Stimulated activated CD4-positive, alpha-beta T cell treated with anti-CD3 and anti-CD28 coated beads, Interleukin-4, amount 100 ng/mL, for 1 hour (primary cell): ENCODE measurements at places on chromosomes 3 and 15.

DNA sequence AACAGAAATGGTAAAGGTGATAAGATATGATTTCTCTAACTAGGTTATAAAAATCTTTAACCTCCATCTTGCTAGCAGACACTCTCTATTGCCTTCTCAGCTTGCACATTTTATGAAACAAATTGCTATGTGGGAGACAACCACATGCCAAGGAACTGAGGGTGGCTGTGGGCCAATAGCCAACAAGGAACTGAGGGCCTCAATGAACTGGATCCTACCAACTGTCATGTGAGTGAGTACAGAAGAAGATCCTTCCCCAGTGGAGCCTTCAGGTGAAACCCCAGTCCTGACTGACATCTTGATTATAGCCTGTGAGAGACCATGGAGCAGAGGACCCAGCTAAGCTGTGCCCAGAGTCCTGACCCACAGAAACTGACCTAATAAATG is 129.2 kb upstream of the LRIG1 start:
- no peak for DNase-seq

GRCh38 chr15:32723171-32723948 is 5.6 kb downstream of the GREM1 start:
- no peak for DNase-seq

DNA sequence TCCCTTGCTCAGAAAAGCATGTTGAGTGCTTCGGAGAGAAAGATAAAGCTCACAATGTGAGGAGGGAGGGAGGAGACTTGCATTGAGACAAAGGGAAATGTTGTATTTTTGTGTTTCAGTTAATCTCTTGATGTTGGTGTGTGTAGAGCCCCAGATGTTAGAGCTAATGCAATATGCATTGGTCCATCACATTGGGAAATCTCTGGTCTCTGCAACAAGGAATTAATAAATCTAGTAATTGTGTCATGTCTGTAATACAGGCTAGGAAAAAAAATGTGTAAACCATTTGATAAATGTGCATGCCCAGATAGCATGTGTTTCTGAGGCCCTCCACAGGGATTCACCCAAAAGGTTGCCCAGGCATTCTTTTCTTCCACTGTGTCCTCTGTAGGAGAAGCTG is 230.4 kb upstream of the KCNH8 start:
- DNase-seq, result no peak

DNA sequence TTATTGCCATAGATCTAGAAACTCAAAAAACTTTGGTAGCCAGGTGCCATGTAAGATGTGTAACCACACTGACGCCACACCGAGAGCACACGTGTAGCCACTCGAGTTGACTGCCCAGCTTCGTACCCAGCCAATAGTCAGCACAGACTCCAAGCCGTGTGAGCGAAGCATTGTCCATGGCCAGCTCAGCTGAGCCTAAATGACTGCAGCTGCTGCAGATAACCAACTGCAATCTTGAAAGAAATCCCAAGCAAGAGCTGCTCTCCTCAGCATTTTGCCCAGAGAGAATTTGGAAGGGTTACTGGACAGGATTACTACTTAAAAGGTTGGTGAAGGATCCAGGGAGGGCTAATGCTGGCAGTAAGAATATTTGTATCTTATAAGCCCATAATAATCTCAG is 193.0 kb upstream of the THRB start:
- DNase-seq, result no peak

GRCh38 chr3:107861904-107862303 is 228.9 kb downstream of the CD47 start:
- DNase-seq, result no peak

- no peak for DNase-seq
Measured at GRCh38 chr3:134093956-134094355, 64.2 kb upstream of the SLCO2A1 start.

DNA sequence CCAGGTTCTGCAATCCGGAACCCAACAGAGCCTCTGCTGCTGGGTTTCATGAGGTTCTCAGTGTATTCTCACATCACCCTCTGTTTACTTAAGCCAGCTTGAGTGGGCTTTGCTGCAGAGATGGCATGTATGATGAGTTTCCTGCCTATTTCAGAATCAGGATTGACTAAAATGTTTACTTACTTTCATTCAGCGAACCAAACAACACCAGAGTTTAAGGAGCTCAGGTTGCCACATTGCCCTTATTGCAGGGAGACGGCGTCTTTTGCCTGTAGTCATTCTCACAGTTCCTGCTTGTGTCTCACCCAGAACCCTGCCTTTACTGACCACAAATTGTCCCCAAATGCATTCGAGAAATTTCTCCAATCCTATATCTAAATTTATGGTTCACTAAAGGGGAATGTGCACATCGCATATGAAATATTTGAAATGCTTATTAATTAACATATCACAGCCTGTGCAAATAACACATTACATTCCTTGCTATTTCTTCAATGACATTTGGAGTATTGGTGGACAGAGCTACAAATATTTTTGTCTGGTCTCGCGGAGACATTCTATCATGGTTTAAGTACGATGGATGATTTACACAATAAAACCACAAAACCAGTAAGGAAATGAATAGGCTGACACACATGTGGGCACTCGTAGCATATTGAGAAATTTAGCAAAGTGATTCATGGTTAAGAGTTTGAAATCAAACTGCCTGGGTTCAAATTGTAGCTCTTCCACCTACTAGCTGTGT is 377.2 kb upstream of the CFAP20DC start:
- DNase-seq, result no peak

GRCh38 chr3:139493826-139494385 is 17.6 kb upstream of the RBP2 start:
- no peak for DNase-seq

DNA sequence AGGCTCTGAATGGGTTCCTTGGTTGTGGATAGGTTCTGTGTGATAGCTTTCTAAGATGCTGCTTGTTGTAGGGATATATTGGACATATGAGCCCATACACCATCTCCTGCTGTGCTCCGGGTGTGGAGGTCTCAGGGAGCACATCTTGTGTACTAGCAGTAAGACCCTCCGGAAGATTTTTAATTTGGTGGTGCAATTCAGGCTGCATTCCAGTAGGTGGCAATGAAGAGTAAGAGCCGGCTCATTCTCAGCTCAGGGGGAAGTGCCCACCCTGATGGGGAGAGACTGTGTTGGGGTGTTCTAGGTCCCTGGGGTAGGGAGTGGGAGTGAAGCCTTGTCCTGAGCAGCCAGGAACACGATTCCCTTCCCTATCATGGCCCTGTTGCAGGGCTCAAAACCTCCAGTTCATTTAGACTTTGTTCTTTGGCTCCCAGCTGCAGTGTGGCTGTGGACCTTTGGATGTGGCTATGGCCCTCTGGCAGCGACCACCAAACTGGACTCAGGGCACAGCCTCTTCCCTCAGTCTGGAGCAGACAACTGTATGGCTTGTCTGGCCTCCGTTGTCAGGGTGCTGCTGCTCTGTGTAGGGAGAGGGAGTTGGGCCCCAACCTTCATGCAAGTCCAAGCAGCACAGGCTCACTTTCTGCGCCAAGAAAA is 104.7 kb downstream of the UNC13C start:
- DNase-seq, result no peak

GRCh38 chr3:176663837-176664831 is 533.1 kb downstream of the TBL1XR1 start:
- DNase-seq, result no peak

DNA sequence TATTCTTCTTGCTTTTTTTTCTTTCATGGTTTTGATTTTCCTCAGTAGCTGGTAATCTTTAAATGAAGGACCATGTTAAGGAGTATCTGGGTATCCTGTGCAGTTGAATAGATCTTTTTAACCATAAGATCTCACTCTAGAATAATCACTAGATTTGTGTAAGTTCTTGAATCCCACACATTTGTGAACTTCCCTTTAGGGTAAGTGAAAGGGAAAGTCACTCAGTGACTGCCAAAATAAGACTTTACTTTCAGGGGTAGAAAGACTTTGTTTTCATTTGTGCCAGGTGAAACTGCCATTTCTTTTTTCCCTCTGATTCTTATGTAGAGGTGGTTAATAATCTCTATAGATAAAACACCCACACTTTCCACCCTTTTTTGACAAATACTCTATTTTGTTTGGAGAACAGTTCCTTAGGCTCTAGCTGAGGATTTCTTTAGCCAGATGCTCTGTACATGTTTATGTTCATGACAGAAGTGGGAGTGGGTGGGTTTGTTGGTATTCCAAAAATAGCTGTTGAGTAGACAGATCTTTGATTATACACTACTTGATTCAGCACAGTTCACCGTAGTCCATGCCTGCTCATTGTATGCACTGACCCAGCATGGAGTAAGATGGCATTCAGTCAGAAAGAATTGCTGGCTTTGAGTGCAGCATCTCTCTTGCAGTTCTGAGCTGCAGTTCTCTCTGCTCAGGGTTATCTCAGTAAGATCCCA is 28.5 kb downstream of the LRRC49 start:
- no peak for DNase-seq

- DNase-seq, result no peak
Measured at GRCh38 chr3:114687151-114687550, 393.3 kb downstream of the TIGIT start.

GRCh38 chr3:14057701-14058100 is 67.0 kb downstream of the CHCHD4 start:
- DNase-seq, result no peak

DNA sequence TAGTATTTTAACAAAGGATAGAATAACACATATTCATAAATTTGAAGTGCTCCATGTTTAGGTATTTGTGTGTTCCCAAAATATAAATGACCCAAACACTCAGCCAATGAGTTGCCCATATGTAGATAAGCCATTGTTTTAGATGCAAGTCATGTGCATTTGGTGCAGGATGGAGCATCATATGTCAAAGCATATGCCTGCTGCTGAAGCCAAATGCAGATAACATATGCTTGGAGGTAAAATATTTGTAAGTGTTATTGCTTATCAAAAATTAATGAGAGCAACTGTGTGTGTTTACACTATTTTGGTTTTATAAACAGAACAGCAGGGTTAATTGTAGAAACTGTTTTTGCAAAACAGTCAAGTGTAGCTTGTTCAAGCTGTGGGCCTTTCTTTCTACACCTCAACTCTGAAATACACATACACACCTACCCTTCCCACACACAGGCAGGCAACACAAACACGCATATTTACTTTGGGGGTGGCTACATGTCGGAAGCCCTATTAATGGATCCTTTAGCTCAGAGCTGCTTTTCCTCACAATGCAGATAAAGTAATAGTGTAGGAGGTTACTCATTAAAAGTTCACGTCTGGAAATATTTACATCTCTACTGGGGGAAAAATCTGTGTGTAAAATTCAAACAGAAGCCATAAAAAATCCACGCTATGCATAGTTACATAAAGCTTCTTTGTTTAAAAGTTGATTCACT is 521.4 kb downstream of the ZNF385D start:
- DNase-seq, result no peak

DNA sequence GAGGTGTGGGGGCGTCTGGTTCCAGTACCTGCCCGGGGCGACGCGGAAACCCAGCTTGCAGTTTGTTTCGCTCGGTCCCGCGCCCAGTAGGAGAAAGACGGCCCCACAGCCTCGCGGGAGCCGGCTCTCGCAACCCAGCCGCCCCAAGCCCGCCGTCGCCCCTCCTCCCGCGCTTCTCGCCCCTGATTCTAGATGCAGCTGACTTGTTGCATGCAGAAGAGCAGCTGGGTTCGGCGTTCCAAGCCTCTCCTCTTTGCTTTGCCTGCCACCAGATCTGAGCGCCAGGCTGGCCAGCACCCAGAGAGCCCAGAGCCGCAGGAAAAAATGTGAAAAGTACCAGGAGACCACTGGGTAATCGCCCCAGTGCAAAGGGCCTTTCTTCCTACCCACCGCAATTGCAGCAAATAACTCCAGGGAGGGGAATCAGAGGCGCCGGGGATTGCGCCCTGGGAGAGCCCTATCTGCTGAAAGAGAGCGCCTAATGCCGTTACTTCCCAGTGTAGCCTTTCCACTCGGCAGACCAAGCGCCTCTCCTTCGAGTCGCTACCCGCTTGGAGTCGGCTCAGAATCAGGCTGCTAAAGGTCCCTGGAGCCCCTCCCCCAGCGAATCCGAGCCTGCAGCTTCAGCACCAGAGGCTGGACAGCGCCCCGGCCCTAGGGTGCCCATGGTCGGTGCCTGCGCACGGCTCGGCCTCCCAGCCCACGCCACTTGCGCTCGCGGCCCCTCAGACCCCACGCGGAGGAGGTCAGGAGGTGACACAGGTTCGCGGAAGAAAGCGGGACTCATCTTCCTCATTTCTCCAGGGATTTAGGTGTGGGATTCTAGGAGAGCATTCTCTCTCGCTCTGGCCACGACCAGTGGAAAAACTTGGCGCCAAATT is 15.7 kb upstream of the AEN start:
- peak; percentile 62 for DNase-seq

DNA sequence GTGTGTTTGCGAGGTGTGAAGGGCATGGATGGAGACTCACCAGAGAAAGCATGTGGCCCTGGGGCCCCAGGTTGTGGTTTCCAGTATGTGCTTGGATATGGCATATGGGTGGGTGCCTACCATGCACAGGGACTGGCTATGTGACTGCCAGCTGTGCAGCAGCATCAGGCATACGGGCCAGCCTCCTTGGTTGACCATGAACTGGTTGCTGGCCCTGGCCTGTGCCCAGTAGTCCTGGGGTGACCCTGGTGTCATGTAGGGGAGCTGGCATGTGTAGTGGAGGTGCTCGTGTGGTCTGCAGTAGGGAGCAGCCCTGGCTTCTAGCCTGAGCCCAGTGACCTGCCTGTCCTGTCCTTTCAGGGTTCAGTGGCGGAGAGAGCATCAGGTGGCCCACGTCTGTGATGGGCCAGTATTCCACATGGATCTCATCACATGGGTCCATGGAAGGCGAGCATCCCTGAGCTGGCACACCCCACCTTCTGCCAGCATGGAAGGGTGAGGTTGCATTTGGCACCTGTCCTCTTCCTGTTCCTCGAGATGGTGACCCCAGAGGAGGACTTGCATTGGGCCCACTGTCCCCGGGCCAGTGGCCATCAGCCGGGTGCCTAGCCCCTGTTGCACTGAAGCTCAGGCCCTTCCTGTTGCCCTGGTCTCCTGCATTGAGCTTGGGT is 228.9 kb downstream of the SNRPN start:
- no peak for DNase-seq

- no peak for DNase-seq
Measured at GRCh38 chr3:140568842-140569520, 108.9 kb upstream of the TRIM42 start.

DNA sequence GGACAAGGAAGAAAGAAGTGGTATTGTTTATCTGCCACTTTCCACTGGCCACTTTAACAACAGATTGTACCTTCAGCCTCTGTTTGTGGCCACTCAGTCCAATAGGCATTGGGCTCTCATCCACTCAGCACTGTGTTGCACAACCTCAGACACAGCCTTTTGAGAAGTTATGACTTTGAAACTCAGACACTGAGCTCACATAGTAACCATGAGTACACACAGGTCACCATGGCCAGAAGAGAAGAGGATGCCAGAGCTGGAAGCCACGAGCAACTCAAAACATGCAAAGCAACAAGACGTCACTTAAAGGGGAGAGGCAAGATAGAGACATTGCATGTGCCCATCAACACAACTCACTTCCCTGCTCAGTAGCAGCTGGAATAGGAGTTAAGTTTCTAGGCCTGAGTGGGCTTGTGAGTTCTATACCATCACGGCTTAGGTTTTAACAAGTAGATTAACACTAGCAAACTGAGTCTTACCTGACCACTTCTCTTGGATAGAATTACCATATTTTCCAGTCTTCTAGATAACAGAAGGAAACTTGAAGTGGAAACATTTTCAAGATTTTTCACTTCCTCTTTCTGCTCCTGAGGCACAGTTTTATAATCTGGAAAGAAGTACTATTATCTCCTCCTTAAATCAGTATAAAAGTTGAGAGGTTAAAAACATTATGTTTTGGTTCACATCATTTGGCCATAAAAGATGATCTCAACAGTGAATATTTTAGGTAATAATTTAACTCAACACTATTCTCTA is 103.5 kb downstream of the IMPG2 start:
- no peak for DNase-seq

- no peak for DNase-seq
Measured at GRCh38 chr15:91751611-91752010, 101.9 kb upstream of the SLCO3A1 start.
